ENCODE measurements at places on chromosomes 12 and 14.

- DNase-seq, result no peak
Observed at GRCh38 chr14:95045836-95046430, 111.4 kb downstream of the DICER1 start.

GRCh38 chr12:121455766-121456420, 56.0 kb downstream of the RNF34 start:
- DNase-seq, result no peak

DNA sequence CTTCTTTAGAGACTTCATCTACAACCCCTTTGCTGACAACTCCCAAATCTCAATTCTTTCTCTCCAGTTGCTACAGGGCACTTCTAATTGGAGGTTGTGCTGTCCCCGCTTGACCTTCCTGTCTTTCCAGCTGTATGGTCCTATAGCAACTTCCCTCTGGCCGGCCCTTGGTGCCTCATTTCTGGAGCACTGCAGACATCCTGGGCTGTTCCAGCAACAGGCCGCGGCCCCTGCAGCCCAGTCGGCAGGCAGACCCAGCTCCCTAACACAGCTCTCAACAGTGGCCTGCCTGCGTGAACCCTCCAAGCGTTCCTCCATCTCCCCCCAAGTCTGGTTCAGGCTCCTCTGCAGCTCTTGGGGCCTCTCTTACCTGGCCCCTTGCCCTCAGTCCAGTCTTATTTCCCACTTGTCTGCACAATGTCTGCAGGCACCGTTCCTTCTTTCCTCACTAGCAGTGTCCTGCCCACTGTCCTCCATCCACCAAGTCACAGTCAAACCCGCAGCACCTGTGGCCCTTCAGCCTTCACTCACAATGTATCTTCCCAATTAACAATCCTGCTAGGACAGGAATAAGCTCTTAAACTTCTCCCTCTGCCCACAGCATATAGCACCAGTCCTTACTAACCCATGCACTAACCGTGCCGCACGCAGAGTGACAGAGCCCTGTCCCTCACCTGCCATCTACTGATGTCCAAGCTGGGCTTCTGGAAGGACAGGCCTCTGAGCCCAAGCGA, 1.6 kb upstream of the EML1 start:
- no peak for DNase-seq

GRCh38 chr14:90658541-90658967, 157.7 kb downstream of the TTC7B start:
- no peak for DNase-seq

DNA sequence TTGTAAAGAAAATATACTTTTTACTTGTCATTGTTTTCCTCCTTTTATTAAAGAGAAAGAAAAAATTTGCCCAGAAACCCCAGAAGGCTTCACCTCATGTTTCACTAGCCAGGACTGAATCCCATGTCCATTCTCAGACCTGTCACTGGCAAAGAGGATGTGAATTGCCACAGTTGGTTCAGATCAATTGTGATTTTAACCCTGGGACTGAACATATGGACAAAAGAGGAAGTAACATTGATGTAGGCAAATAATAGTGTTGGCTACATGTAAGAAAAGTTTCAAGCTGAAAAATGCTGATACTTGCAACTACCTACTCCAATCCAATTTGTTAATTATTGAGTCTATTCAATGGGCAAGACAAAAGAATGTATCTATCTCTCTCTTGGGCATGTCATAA, 8.6 kb upstream of the CCDC196 start:
- DNase-seq, result no peak

GRCh38 chr12:78199926-78200325, 369.2 kb downstream of the NAV3 start:
- no peak for DNase-seq

Measured in pulmonary artery endothelial cell (primary cell).